ENCODE measurements at places on chromosomes 1 and 21.

GRCh38 chr21:25589887-25590286, 17.4 kb downstream of the MRPL39 start:
- DNase-seq: no peak

- DNase-seq: no peak
These were observed 765 bp upstream of the S100A4 start for GRCh38 chr1:153546371-153546770.

DNA sequence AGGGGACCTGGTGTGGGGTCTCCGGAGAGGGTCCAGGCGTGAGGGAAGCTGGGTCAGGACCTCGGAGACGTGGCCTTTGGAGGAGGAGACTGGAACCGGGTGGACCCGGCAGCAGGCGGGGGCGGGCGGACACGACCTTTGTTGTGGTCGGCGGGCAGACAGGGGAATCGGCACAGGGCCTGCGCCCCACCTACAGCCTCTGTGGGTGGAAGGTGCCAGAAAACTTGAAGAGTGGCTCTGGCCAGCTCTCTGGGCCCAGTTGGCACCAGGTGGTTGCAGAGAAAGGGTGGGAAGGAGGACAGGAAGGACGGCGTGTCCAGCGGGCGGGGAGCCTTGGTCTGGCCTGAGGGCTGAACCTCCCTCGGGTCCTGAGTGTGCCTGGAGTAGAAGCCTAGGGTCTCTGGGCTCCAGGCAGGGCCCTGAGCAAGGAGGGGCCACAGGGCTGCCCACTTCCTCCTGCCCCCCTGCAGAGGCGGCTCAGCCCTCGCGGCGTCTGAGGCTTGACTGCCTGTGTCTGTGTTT, 7.7 kb upstream of the TTLL10 start:
- no peak for DNase-seq

DNA sequence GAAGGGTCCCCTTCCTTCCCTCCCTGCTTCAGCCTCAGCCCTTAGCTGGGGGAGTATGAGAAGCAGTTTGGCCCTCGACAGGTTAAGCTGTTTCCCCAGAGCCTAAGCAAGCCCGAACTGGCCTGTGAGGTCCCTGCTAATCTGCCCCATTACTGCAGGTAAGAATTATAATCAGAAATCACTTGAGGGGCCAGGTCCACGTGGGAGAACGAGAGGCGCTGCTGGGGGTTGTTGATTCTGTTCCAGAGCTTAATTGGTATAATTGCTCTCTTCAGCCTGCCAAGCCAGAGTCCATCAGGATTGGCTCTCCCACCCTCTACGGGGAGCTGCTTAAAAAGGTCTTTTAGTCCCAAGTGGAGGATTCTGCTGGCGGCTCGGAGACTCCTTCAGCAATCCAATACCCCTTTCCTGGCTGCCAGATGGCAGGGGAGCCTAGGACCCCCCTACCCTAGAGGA, 70.8 kb downstream of the UBE2T start:
- DNase-seq: no peak

DNA sequence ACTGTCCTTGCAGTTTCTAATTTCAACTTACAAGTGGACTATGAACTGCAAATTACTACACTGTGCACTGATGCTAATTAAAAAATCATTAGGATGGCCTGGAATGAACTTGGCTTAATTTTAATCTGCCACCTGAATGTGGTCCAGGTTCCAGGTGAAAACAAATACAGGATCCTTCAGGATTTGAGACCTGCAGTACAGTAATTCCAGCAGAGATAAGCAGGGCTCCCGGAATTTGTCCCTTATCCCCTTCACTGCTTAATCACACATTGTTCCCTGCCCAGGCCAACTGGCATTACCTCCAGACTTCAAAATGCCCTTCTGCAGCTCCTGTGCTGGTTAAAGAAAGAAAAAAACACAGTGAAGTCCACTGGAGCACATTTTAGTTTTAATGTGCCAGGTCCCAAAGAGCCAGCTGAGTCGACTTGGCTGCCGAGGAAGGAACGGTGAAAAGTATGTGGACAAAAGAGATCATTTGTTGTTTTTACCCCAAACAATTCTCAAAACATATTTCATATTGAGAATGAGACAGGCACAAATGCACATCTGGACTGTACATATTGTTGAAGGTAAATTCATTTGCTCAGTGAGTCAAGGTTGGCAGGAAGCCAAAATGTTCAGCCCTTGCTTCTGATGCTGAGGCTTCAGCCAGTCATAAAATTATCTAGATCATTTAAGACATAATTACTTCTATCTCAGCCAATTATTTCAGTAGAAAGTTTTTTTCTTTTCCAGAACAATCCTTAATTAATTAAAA, 28.3 kb downstream of the DEGS1 start:
- no peak for DNase-seq

DNA sequence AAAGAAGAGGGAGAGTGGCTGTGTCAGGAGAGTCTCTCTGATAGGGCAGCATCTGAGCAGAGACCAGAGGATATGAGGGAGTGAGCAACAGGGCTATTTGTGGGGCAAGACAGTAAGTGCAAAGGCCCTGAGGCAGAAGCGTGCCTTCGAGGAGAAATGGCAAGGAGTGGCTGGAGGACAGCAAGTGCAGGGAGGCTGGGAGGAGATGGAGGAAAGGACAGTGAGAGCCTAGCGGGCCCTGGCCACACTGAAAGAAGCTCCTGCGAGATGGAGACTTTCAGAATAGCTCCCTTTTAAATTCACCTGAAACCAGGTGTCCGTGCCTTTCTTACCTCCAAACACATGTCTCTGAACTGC, 25.2 kb downstream of the EXOC8 start:
- no peak for DNase-seq

DNA sequence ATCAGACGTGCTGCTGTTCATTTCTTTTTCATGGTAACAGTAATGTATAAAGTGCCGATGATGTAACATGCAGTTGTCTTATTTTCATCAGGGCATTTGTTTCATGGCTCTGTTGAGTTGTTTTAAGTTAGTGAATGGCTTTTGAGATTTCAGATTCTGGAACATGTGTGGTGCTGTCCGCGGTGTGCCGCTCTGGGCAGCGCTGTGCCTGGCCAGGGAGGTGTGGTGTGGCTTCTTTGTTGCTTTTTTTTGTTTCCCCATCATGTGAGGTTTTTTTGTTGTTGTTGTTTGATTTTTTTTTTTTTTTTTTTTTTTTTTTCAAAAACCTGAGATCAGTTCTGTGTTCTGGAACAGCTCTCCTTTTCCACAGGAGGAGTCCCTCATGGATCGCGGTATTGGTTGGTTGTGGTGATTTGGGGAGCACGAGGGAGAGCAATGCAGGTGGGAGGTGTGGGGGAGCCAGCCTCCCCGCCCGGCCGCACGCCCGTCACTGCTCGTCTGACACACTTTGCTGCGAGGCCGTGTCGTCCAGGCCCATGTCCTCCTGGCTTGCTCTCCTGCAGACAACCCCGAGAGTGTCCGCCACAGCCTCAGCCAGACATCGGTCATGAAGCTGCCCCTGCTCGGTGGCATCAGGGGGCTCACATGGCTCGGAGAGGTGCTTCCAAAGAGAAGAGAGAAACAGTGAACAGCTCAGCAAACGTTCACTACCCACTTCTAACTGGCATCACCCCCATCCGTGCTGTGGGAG, 33.6 kb downstream of the NTPCR start:
- no peak for DNase-seq

DNA sequence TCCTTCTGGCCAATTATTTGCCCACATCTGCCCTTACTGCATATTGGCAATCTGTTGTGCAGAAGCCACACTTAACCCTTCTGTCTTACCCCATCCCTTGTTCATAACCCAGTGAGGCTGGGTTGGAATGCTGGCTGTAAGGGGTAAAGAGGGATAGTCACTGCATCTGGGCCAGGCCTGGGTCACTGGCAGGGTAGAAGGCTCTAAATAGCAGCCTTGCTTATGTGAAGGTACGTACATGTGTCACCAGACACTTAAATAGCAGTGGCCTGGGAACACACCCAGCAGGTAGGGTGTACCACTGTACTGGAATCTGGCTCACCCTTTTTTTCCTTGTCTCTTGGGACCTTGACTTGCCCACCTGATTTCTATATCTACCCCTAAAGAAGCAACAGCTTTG, 9.9 kb upstream of the TARS2 start:
- DNase-seq: no peak

- peak; percentile 31 for DNase-seq
These were observed 1.3 kb upstream of the TXNIP start for GRCh38 chr1:145997718-145998023.

DNA sequence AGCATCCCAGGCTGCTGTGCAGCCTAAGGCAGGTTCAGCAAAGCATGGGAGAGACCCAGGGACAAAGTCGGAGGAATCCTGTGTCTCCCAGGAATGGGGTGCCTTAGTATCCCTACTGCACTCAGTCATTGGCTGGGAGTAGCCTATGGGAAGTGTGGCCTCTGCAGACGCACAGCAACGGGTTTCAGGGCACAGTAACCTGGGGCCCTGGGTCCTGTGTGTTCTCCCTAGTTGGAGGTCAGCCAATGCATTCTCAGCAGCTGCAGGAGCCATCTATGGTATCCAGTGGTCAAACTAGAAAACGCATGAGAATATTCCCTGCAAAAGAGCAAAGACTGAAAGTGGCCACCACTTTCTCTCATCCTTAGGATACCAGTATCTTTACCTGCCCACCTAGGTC, 13.7 kb upstream of the C1orf21 start:
- no peak for DNase-seq

DNA sequence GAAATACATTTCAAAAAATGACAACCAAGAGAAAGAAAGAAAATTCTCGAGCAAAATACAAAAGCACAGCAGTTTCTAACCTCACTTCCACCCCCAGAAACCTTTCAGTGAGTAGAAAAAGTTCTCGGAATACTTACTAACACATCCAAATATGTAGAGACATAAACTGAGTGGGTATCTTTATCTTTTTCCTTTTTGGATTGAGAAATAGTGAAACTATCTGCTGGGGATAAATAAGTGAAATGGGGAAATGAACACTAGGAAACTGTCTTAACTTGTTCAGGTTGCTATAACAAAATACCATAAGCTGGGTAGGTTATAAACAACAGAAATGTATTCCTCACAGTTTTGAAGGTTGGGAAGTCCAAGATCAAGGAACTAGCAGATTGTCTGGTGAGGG, 72.0 kb downstream of the VCAM1 start:
- DNase-seq: no peak

DNA sequence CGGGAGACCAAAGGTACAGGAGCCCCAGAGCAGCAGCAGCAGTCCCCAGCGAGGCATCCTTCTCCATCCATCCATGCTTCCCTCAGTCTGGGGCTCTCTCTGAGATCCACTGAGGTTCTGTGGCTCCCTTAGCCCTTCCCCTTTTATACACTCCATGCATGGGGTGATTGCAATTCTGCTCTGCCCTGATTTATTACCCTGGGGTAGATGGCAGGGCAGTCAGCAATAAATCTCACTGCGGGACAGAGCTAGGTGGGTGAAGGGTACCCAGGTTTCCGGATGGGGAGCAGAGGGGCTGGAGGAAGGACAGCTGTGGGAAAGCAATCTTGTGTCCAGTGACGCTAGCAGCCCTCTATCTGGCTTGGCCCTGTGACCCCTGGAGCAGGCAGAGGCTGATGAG, at the start of gene REN:
TSS of gene REN (minus strand) at position 119 of the 400 bp plus-strand sequence. CDS start at position 75, 44 bp downstream.
- no peak for DNase-seq

- no peak for DNase-seq
These were observed 13.3 kb downstream of the ETV3 start for GRCh38 chr1:157124855-157125254.

GRCh38 chr1:109620401-109620791, 759 bp downstream of the AMPD2 start:
- DNase-seq: no peak

DNA sequence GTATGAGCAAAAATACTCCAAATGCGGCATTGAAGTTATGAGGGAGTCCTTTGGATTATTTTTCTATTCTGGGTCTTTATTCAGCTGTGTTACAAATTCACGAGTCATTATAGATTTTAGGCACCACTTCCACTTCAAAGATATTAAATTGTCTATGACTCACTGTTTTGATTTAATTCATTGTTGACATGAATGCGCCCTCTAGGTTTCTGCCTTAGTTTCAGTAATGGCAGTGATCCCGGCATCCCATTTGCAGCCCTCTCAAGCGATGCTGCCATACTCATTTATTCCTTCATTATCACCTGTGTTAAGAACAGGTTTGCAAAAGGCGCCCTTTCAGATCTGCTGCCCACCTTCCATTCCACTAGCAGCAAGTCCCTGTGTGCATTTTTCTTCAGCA, 14.0 kb downstream of the RSPO1 start:
- no peak for DNase-seq

DNA sequence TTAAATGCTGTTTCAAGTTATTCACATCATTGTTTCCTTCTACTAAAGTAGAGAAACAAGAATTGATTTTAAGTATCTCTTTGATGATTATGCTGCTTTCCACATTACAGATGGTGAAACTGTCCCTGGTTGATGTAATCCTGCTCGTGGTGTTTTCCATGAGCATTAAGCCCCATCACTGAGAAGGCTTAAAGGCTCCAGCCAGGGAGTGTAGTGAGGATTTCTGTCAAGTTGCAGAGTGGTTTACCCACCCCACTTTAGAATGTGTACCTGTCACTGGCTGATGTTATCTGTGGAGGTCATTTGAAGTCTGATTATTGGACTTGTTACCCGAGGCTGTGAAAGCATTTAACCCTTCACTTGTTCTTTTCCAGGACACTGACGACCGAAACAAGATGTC, 12.9 kb downstream of the CERS2 start:
- no peak for DNase-seq

DNA sequence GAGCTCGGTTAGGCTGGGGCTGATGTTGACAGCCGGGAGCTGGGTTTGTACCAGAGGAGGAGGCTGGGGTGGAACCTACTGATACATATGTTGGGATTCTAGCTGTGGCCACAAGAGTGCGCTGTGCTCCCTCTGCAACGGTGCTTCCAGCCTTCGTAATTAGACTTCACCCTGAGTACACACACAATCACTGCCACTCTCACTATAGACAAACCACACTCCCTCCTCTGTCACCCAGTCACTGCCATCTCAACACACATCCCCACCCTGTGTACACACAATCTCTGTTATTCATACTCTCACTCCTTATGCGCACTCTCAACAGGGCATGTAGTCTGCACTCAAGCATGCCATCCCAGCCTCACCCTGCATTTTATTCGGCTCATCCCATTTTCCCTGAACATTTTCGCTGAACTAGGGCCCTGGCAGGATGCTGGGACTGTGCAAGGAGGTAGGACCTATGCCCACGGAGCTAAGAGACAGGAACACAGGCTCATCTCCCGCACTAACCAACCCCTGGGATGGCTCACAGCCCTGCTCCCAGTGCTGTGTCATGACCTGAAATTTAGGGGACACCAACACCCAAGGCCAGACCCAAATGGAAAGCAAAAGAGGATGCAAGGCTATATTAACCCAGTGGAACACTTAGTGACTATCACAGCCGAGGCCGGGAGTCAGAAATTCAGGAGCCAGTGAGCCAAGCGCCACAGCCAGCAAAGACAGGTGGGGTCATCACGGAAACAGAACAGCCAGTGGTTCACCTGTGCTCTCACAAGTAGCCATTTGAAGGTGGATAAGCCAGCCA, 5.7 kb downstream of the GJB3 start:
- DNase-seq: peak; percentile 61

- no peak for DNase-seq
These were observed 22.0 kb downstream of the INAVA start for GRCh38 chr1:200916681-200917080.

- no peak for DNase-seq
These were observed 294.2 kb downstream of the LMX1A start for GRCh38 chr1:165062346-165062745.
